ENCODE measurements at places on chromosomes 4 and X. TPM values are rescaled to one million over a fixed set of nuclear protein-coding genes. Genes with fewer than 3 reads are reported as not detected.

The KIAA1210 gene
- not detected for polyA plus RNA-seq

The SAGE1 gene
- polyA plus RNA-seq, result not detected

The MAOA gene
- 0.37 TPM for polyA plus RNA-seq

The AREG gene
- polyA plus RNA-seq, result 2.4 TPM

The IGSF1 gene
- not detected for polyA plus RNA-seq

The BEX2 gene
- polyA plus RNA-seq, result 0.14 TPM

The RAB9B gene
- polyA plus RNA-seq, result 0.52 TPM

The ADH1C gene
- polyA plus RNA-seq, result 0.88 TPM

The SMIM43 gene
- polyA plus RNA-seq, result 6.0 TPM

The SLC4A4 gene
- polyA plus RNA-seq, result 14.7 TPM

The HSFX3 gene
- not detected for polyA plus RNA-seq

The ALB gene
- not detected for polyA plus RNA-seq

The SSX4B gene
- not detected for polyA plus RNA-seq

The PAGE4 gene
- polyA plus RNA-seq, result not detected

The CSN1S1 gene
- not detected for polyA plus RNA-seq

The USP51 gene
- 1.4 TPM for polyA plus RNA-seq

The CXorf49 gene
- polyA plus RNA-seq, result not detected

The CT45A9 gene
- not detected for polyA plus RNA-seq

The MAGEA4 gene
- not detected for polyA plus RNA-seq

The CXCR3 gene
- polyA plus RNA-seq, result not detected

The FMR1NB gene
- not detected for polyA plus RNA-seq

The SLC6A14 gene
- polyA plus RNA-seq, result not detected

The BMP15 gene
- polyA plus RNA-seq, result not detected

The ADH1A gene
- not detected for polyA plus RNA-seq

The C1QTNF7 gene
- 2.7 TPM for polyA plus RNA-seq

The MEPE gene
- polyA plus RNA-seq, result not detected

The CT45A10 gene
- polyA plus RNA-seq, result not detected

The PNMA6A gene
- polyA plus RNA-seq, result 0.15 TPM

The XAGE1A gene
- polyA plus RNA-seq, result not detected

The P2RY10 gene
- not detected for polyA plus RNA-seq

The RADX gene
- polyA plus RNA-seq, result 1.0 TPM

The FRMPD4 gene
- polyA plus RNA-seq, result 2.7 TPM

The DCAF8L2 gene
- not detected for polyA plus RNA-seq

The F8 gene
- 1.8 TPM for polyA plus RNA-seq

The GYG2 gene
- polyA plus RNA-seq, result 19.6 TPM

The CT45A2 gene
- polyA plus RNA-seq, result not detected
